Activated CD4-positive, alpha-beta T cell treated with anti-CD3 and anti-CD28 coated beads, Interleukin-2, Interleukin-4, amounts not matched to agents 100 ng/mL and 50 ng/mL, durations not matched to agents 16 hours and 8 hours (primary cell): ENCODE measurements at places on chromosomes 1 and 21.
A peak's percentile ranks its signal among the peaks of the same experiment; 100 is the strongest.

DNA sequence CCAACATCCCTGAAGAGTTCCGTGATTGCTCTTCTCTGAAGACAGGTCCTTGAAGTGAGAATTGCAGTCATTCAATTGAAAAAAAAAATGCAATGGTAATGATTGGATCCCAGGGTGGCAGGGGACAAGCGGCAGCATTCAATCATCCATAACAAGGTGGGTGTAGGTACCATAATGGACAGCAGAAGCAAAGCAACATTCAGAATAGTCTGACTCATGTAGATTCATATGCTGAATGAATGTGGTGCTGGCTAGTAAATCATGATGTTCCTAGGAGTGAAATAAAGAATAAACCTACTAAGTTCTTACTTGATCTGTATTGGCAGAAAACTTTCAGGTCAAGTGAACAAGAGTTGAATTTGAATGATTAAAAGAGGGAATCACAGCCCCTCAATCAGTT, 319.6 kb downstream of the GPATCH2 start:
- no peak for DNase-seq

DNA sequence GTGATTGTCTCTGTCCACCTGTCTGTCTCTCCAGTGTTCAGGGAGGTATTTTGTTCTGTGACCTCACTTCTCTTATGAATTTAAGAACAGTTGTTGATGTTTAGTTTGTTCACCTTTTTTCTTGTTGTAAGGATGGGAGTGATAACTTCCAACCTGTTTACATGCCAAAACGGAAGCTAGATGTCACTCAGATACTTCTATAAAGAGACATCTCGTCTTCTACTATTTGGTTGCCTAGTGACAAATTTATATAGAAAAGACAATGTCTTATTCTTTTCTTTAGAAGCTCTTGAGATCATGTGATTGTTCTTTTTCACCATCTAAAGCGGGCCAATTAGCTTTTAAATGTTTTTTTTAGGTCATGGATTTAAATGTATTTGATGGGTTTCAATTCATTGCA, 33.8 kb downstream of the PRSS38 start:
- no peak for DNase-seq

GRCh38 chr1:13546791-13547190, 33.0 kb upstream of the LRRC38 start:
- no peak for DNase-seq

DNA sequence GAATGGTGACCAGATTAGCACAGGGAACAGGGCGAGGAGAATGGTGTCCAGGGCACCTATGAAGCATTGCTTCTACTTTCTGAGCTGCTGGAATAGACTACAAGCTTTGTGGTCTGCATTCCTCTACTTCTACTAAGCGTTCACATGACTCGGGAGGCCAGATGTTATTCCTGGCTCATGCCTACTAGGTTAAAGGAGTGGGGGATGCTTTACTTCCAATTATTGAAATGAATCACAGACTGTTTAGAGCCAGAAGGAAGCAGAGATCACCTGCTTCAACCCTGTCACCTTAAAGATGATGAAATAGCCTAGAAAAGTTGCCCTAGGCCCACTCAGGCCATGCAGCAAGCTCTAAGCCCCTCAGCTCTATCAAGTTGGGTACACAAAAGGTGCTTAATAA, 633.5 kb downstream of the KIF26B start:
- no peak for DNase-seq

DNA sequence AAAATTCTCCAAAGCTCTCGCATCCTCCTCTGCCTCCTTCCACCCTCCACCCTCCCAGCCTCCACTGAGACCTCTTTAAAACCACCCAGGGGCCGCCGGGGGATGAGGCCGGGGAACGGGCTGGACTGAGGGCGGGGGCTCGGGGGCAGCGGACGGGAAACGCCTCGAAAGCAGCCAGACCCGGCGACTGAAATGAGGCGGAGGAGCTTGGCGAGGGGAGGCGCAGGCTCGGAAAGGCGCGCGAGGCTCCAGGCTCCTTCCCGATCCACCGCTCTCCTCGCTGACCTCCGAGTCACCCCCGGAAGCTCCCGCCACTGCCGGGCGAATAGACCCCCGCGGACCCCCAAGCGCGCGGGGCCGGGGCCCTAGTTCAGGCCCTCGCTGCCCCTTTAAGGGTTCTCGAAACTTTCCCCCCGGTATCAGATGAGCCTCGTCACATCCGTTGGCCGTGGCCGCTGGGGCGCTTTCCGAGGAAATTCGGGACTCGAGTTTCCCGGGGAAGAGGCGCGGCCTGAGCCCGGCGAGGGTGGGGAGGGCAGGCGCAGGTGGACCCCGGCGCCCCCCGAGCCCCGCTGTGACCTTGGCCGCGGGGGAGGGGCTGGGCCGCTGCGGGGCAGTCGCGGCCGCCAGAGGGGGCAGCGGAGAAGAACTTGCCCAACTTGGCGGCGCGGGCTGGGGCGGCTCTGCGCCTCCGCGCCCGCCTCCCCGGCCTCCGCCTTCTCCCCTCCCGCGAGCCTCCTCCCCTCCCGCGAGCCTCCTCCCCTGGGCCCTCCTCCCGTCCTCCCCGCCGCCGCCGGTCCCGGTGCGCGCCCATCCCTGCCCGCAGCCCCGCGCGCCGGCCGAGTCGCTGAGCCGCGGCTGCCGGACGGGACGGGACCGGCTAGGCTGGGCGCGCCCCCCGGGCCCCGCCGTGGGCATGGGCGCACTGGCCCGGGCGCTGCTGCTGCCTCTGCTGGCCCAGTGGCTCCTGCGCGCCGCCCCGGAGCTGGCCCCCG, at the start of gene BACE2:
TSS of gene BACE2 (plus strand) at position 813 of the 995 bp plus-strand sequence. CDS start at position 917, 104 bp downstream.
- DNase-seq: peak; percentile 55

DNA sequence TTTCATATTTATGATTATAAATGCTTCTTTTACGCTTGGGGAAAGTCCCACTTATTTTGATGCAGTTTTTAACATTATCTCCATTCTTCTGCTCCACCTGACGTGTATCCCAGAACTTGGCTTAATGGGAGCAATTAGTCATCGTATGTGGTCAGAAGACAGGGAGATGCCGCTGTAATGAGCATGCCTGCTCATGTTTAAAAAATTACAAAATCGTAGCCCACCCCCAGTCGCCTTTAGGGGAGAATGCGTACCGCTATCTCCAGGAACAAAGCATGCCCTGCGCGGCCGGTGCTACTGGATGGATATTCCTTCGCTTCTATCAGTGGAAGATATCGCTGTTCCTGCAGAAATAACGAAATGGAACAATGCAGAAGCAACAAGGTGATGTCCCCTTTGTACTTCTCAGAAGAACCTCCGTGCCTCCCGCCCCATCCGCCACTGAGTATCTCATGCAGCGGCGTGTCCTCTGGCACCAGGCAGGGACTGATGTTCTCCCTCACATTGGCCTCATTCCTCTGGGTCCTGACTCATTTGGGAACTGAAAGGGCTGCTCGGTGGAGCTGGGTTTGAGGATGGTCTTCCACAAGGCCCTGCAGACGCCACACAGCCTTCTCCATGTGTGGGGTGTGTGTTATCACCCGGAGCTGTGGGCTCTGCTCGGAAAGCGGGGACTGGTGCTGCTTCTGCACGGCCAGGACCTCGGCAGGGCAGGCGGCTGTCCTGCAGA, 116.3 kb upstream of the COL6A1 start:
- DNase-seq: no peak

- peak; percentile 10 for DNase-seq
Measured at GRCh38 chr1:112172294-112172882, 182.9 kb upstream of the KCND3 start.

DNA sequence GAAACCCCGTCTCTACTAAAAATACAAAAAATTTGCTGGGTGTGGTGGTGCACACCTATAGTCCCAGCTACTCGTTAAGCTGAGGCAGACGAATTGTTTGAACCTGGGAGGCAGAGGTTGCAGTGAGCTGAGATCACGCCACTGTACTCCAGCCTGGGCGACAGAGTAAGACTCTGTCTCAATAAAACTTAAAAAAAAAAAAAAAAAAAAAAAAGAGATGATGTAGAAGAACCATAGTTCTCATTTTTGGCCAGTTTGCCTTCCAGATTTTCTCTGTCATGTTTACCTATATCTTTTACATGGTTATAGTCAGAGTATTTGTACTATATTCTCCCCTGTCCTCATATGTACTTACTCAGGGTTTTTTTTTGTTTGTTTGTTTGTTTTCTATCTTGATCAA, 53.6 kb downstream of the UCK2 start:
- no peak for DNase-seq

GRCh38 chr1:193705554-193705981, 519.2 kb upstream of the B3GALT2 start:
- DNase-seq: no peak

DNA sequence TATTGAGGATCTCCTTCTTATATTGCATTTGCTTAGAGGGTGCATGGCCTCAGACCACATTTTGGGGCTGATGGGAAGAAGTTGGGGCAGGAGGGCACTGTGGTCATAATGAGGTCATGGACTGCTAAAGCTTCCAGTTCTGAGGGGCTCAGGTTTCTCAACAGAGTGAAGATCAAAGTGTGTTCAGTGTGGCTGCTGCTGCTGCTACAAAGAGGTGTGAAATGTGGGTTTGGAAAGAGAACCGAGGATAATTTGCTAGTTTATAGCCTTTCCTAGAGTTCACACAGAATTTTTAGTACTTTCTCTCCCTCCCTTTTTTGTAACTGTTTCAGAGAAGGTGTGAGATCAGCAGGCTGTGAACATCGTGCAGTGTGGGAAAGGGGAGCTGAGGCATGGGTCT, 73.3 kb downstream of the CACNA1E start:
- no peak for DNase-seq

- no peak for DNase-seq
Measured at GRCh38 chr1:106063510-106063909, 993.0 kb upstream of the PRMT6 start.

DNA sequence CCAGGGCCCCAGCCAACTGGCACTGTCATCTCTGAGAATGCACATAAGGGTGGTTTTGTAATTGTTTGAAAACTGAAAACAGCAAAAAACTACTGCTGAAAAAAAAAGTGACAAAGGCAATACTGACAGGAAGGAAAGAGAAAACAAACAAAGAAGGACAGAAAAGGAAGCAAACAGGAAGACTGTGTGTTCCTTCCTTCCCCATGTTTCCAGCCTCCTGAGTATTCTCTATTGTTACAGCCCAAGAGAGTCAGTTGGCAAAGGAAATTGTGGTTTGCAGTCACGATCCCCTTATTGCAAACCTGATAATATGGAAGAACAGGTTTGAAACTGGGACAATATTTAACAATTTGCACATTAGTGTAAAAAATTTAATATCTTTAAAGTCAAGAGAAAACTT, 1177.6 kb downstream of the PLA2G4A start:
- no peak for DNase-seq

DNA sequence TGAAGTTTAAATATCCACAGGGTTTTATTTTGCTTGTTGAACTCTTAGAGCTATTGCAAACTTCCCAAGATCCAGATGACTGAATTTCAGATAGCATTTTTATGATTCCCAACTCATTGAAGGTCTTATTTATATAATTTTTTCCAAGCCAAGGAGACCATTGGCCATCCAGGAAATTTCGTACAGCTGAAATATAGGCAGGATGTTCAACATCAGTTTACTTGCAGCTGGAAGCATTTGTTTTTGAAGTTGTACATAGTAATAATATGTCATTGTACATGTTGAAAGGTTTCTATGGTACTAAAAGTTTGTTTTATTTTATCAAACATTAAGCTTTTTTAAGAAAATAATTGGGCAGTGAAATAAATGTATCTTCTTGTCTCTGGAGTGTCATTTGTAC, 32.8 kb upstream of the DDR2 start:
- DNase-seq: no peak

- DNase-seq: no peak
Measured at GRCh38 chr1:245877976-245878375, 629.1 kb downstream of the SMYD3 start.

GRCh38 chr1:56898005-56898373, 43.4 kb downstream of the C8A start:
- no peak for DNase-seq

GRCh38 chr21:33377221-33377920, 25.8 kb upstream of the IFNGR2 start:
- DNase-seq: no peak

- peak; percentile 25 for DNase-seq
Measured at GRCh38 chr21:33587792-33588484, 546 bp downstream of the DONSON start.

- DNase-seq: no peak
Measured at GRCh38 chr1:247322849-247323586, 8.6 kb downstream of the ZNF496 start.

GRCh38 chr1:64675718-64676345, 69.0 kb upstream of the RAVER2 start:
- peak; percentile 7 for DNase-seq

DNA sequence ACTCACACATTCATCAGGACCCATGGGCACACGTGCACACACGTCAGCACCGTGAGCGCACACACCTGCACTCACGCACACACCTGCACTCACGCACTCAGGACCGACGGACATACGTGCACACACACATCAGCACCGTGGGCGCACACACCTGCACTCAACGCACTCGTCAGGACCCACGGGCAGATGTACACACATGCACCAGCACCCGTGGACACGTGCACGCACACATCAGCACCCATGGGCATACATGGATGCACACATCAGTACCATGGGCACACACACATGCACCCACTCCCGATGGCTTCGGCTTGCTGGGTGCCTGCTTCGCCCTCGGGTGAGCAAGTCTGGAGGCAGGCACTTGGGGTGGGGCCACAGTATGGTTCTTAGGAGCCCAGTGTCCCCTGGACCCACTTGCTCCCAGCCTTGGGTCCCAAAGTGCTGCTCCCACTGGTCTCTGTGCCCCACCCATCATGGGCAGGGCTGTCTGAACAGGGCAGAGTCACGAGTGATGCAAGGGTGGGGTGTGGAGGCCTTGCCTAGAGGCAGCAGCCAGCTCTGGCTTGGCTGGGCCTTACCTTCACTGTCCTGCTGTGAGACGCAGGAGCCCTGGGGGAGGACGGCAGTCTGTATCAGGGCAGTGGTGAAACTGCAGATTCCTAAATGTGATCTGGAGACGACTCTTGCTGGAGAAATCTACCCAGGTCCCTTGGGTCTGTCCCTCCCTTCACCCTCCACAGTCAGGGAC, 49.8 kb downstream of the SKI start:
- no peak for DNase-seq

DNA sequence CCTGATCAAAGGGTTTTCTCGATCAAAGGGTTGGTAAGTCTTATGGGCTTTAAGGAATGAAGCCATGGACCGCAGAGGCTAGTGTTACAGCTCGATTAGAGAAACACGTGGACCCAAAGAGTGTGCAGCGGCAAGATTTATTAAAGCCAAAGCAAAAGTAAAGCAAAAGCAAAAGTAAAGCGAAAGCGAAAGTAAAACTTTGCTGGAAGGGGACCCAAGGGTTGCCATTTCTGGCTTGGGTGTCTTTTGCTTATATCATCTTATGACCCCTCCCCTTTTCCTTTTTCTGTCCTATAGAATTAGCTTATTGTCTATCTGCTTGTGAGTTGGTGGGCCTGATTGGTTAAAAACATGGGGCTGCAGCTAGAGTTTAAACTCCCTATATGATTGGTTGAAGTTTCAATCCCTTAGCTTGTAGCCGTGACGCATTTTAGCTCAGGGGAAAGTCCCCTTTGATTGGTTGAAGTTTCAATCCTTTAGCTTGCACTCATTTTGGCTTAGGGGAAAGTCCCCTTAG, 957.0 kb downstream of the AMY1C start:
- DNase-seq: peak; percentile 0
